GM04503 (cell line): ENCODE measurements at places on chromosomes 11 and 22.
A peak's percentile ranks its signal among the peaks of the same experiment; 100 is the strongest.

DNA sequence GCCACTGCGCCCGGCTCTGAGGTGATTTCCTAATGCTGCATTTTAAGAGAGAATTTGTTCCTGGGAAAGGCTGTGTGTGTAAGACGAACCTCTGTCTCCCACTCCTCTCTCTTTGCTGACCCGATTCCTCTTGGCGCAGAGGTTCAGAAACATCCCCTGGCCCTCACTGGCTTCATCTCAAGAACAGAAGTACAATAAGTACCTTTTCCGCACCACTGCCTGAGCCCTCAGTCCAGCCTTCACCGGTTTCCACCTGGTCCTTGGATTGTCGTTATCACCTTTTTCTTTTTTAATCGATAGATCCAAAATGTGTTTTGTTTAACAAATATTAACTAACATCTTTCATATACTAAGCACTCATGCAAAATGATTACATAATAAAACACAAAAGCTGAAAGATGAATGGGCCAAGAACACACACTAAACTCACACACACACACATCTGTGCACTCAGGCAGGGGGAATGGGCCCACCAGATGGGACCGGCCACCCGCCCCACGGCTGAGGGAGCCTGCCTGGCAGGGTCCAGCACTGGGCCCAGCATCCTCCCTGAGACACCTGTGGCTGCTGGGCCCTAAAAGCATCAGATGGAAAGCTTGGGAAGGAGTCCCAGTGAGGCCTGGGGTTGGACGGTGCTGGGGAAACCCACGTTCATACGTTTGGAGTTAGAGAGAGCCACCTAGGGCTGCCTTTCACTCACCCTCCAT lies 50.4 kb upstream of the A4GALT start:
- no peak for DNase-seq

GRCh38 chr11:128483211-128483788 lies 104.1 kb downstream of the ETS1 start:
- DNase-seq = no peak

DNA sequence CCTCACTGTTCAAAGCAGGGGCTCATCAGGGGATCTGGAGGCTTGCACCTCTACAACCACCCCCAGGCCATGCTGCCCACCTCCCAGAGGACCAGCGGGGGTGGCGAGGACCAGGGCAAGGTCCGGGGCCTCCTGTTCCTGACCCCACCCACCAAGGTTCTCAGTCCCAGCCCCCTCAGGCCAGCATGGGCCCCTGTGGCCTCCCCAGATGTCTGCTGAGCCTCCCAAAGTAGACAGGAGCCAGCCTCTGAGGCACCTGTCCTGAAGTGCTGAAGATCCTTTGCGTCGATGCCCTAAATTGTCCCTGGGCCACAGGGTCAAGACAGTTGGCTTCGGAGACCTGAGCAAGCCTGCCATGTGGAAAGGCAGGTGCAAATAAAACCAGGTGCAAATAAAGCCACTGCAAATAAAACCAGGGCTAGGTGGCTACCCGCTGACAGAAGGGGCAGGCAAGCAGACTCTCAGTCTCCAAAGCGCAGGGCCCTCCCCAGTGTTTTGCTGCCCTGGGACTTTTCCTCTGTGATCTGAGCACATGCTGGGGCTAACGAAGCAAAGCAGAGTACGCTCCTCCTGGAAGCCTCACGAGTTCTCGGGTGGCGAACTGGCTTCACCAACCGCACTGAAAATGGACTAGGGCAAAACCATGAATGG lies 22.4 kb upstream of the ARFGAP3 start:
- no peak for DNase-seq

- peak; percentile 21 for DNase-seq
Observed at GRCh38 chr11:2837096-2837601, 48.4 kb downstream of the CDKN1C start.

DNA sequence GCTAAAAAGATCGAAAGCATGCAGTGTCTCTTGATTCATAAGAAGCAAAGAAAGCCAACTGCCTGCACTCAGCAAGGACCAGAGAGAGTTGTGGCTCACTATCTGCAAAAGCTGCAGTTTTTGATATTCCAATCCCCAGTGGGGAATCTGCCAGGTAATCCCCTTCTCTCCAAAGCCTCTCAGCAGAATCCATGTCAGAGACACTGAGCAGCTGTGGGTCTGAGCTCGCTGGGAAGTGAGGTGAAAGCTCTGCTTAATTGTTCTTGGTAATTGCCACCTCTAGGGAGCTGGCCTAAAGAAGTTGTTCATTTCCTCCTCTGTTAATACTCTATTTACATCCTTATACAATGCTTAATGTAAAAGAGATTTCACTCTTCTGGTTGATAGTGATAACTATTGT lies 261.3 kb upstream of the LRRC4C start:
- DNase-seq = no peak
